ENCODE measurements at places on chromosomes 3 and 15.

- no peak for DNase-seq
Measured at GRCh38 chr3:33749546-33750210, 31.6 kb upstream of the CLASP2 start.

GRCh38 chr3:111156517-111156916, 84.9 kb downstream of the NECTIN3 start:
- no peak for DNase-seq

GRCh38 chr15:34644061-34644460, 60.6 kb upstream of the GOLGA8B start:
- no peak for DNase-seq

- no peak for DNase-seq
Measured at GRCh38 chr3:29764603-29765254, 483.9 kb downstream of the RBMS3 start.

DNA sequence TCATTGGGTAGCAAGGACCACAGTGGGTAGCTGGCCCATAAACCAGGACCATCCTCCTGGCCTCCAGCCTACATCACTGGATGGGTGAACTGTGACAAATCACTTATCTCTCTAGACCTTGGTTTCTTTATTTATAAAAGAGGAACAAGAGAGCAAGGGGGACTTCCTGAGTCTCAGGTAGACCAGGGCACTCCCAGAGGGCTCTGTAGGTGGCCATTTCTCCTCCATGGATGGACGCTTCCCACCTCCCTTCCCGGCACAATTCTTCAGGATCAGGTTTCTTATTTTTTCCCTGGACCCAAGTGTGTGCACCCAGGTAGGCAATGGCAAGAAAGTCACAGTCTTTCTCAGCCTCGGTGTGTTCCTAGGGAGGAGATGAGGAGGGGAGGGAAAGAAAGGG, 41.4 kb upstream of the SPATA12 start:
- DNase-seq: no peak

- DNase-seq: no peak
Measured at GRCh38 chr3:98874602-98875249, 26.8 kb downstream of the DCBLD2 start.

- DNase-seq: no peak
Measured at GRCh38 chr3:65878831-65879230, 159.9 kb downstream of the MAGI1 start.

DNA sequence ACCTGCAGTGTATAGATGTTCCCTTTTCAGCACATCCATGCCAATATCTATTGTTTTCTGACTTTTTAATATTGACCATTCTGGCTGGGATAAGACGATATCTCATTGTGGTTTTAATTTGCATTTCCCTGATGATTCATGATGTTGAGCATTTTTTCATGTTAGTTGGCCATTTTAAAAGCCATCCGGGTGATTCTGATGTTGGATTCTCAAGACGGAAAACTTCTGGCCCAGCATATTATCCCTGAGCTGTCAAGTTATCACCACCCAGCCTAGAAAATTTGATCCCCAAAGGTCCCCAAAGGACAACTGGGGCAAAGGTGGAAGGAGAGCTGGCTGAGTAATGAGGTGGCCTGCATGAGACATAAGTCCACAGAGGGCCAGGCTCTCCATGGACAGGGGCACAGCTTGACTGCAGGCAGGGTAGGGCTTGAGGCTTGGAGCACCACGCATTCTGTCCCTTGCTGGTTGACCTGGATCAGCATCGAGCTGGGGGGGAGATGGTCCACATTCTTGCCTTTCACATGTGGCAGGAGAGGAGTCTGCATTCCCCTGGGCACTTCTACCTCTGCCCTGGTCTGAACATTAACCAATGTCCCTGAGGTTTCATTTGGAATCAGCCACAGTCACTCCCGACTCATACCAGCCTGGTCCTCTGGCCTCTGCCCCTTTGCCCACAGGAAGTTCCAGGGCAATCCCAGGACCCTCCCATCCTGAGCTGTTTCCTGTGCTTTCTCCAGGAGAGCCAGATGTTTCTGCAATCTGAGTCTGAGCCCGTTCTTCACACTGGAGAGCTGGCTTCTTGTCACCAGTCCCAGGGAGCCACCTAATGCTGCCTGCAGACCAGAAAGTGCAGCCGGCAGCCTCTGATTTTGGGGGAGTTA, 69.2 kb downstream of the ISG20 start:
- DNase-seq: no peak

DNA sequence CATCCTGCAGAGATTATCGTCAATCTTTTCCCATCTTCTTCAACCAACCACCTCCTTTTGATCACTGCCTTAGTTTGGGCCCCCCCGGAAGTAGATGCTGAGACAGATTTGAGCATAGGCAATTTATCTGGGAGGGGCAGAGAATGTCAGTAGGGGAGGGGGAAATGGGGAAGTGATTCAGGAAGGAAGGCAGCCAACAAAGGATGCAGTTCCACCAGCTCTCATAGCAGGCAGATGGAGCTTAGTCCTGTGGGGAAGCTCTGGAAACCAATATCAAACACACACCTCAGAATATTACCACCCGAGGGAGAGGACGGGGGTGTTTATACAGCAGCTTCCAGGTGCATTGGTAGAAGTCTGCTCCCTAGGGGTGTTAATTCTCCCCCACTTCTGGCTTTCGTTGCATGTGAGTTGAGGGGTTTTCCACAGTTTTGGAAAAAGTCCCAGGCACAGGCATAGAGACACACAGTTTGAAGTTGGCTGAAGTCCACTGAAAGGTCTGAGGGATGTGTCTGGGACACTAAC, 91.5 kb upstream of the TNFAIP8L3 start:
- peak; percentile 13 for DNase-seq
